ENCODE measurements at places on chromosomes 1 and 21.

- DNase-seq, result no peak
Observed at GRCh38 chr1:179288977-179289376, 4.6 kb upstream of the SOAT1 start.

DNA sequence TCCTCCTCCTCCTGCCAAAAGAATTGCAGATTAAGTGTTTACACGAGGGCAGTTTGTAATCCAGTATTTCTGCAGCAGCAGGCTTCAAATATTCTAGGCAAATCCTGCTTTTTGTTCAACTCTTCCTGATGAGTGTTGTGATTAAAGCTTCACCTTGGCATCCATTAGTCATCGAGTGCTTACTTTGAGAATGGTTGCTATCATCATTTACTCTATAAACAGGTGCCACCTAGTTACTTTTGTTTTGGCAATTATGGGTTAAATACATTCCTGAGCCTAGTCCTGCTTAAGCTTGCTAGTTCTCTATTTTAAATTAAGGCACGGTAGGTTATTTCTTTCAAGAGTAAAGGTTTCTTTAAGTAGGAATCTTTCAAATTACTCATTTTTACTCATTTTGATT, 20.3 kb downstream of the PDC start:
- DNase-seq, result no peak

DNA sequence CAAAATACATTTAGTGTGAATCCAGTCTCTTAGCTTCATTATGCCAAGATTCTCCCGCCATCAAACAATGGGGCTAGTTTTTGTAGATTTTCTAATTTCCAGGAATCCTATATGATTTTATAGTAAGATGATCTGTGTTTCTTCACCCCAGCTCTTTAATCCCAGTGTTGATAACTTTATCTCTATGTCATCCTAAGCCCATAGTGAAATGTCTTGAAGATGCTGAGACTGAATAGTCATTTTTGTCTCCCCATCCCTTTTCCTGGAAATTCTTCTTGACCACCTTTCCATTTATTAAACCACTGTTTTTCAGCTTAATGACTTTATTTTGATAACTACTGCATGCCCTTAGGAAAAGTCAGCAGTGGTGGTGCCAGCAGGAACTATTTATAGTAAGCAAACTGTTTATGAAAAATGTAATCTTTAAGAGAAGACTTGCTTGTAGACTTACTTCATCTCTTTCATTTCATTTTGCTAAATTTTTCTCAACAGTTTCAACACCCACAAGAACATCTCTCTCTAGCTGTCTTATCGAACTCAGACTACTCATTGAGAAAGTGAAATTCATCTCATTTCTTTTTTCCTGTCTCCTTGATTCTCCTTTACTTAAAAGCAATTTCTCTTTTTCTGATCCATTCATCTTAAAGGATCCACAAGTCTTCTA, 116.6 kb downstream of the NTMT2 start:
- DNase-seq, result no peak

- no peak for DNase-seq
Observed at GRCh38 chr1:37641059-37641458, 6.4 kb upstream of the RSPO1 start.

- DNase-seq, result no peak
Observed at GRCh38 chr1:244860914-244861610, 3.3 kb downstream of the HNRNPU start.

All from NCI-H187 treated with DMSO at 0.1 percent for 48 hours (cell line).